ENCODE measurements at places on chromosomes 6 and 20.

DNA sequence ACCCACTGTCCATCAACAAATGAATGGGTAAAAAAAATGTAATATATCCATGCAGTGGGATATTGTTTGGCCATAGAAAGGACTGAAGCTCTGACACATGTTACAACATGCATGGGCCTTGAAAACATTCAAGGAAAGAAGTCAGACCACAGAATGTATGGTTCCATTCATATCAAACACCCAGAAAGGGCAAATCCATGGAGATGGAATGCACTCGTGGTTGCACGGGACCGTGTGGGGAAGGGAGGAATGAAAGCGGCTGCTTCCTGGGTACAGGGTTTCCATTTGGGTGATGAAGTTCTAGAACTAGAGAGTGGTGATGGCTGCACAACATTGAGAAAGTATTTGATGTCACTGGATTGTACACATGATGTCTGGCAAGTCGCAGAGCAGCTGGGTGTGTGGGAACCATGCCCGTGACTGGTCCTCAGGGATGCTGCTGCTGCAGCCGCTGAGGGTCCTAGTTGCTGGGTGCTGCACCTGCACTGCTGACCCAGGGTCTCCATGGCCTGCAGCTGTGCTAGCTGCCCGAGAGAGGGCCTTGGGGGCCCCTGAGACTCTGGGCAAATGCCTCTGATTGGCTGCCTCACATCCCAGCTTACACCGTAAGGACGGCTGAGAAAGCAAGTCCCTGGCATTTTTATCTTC lies 220.3 kb downstream of the NRN1 start:
- DNase-seq: no peak

- DNase-seq: peak; percentile 73
These were observed 111.2 kb upstream of the BEND6 start for GRCh38 chr6:56843476-56844349.

DNA sequence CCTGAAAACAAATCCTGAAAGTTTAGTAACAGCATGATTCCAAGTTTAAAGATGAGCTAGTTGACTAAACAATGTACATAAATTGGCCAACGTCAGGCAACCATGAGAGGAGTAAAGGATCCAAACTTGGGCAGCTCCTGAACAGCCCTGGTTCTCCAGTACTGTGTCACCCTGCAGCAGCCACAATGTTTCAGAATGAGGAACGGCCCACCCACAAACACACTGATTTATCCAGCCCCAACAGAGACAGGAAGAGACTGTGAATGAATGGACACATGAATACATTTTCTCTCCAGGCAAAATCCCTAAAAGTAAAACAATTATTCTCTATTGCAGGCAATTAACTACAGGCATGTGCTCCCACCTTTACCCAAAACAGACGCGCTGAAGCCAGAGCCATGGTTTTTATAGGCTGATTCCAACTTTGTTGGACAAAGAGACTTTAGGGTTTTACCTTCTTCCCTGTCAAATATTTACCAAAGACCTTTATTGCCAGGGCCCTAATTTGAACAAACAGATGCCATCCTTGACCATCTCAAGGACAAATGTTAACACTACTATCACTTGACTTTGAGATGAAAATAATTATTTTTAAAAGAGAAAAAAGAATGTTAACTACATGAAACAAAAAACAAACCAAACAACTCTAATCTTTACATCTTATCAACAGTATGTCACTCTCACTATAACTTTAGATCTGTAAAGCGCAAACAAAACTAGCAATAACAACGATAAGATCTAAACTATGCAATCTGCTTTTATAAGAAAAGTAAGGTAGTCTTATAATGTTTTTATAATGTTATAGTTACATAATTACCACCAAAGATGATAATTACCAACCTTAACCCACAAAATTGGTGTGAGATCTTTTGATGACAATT lies 22.9 kb downstream of the CNKSR3 start:
- no peak for DNase-seq

DNA sequence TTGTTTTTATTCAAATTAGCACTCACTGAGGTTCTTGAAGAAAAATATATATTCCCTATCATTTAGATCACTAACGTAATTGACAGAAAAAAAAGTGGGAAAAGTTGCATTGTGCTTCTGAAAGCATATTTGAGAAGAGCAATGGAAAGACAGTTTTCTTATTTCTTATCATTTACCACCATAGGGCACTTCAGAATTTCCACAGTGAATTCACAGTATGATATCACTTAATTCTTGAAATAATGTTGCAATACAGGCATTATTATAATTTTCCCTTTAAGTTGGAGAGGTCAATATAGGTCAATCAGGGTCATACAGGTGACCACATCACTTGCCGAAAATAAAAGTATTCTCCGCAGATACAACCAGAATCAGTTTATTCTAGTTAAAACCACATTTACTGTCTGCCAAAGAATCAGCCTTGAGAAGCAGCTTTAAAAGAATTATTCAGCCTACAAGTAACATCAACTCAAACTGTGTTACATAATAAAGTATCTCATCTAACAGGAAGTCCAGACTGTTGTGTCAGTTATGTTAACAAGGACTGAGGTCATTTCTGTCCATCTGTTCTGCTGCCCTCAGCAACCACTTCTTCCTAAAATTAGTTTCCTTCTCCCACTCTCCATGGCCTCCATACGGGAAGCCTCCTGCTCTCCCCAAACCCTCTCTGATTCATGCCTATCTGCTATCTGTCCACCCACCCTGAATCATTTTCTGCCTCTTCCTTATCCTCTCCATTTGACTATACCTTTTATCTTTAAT lies 121.2 kb downstream of the SIM1 start:
- no peak for DNase-seq

- DNase-seq: no peak
These were observed 517.0 kb downstream of the LMBRD1 start for GRCh38 chr6:69279805-69280204.
